ENCODE measurements at places on chromosomes 16 and 17.

GRCh38 chr16:35198223-35199199 is 1739.1 kb downstream of the TP53TG3F start:
- DNase-seq: no peak

DNA sequence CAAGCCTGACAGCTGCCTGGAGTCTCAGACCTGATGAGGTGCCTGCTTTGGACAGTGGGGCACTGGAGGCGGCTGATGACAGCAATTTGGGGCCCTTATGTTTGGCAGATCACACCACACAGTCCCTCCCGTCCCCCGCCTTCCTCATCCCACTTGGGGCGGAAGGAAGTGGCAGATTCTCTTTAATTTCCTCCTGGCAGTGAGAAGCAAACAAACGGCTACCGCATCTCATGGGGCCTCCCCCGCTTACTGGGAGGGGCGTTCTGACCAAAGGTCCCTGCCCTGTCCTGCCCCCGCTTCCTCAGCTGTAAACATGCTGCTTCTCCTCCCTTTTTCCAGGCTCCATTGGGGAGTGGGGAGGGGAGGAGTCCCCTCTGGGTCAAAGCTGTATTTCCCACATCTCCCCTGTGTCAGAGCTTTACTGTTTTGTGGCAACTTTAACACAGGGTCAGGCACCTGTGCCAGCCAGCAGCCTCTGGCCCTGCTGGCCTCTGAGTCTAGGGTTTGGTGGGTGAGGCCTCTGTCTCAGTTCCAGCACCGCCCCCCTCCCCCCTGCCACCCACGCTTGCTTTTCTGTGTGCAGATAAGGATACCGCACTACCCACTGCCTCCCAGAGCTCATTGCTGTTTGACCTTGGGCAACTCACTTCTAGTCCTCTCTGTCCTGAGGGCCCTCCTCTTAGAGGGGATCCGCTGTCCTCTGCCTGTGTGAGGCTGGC is 5.4 kb upstream of the NFATC3 start:
- peak; percentile 88 for DNase-seq

GRCh38 chr17:13244513-13244912 is 226.7 kb upstream of the ELAC2 start:
- DNase-seq: no peak

- peak; percentile 46 for DNase-seq
Measured at GRCh38 chr17:80101946-80102663, 724 bp downstream of the GAA start.

GRCh38 chr16:82071421-82071820 is 36.4 kb downstream of the HSD17B2 start:
- no peak for DNase-seq

- DNase-seq: peak; percentile 94
Measured at GRCh38 chr17:50064253-50065001, 8.5 kb downstream of the ITGA3 start.

- DNase-seq: no peak
Measured at GRCh38 chr17:43907425-43907981, at the start of gene MPP2. TSS of gene MPP2 (minus strand) at chr17:43907536. CDS start at chr17:43904460, 3,076 bp downstream.

- DNase-seq: no peak
Measured at GRCh38 chr17:38421871-38422827, 6.1 kb upstream of the ARHGAP23 start.
